Stimulated activated CD8-positive, alpha-beta memory T cell treated with anti-CD3 and anti-CD28 coated beads, Interleukin-15, amount 100 ng/mL, for 4 hours (primary cell): ENCODE measurements at places on chromosomes 2 and 18.

DNA sequence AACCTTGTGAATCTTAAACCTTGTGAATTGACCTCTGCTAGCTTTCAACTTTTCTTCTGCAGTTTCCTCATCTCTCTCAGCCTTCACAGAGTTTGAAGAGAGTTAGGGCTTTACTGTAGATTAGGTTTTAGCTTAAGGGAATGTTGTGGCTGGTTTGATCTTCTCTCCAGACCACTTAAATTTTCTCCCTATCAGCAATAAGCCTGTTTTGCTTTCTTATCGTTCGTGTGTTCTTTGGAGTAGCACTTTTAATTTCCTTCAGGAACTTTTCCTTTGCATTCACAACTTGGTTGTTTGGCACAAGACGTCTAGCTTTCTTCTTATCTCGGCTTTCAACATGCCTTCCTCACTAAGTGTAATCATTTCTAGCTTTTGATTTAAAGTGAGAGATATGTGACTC is 2.8 kb upstream of the CDCA7 start:
- DNase-seq, result no peak

DNA sequence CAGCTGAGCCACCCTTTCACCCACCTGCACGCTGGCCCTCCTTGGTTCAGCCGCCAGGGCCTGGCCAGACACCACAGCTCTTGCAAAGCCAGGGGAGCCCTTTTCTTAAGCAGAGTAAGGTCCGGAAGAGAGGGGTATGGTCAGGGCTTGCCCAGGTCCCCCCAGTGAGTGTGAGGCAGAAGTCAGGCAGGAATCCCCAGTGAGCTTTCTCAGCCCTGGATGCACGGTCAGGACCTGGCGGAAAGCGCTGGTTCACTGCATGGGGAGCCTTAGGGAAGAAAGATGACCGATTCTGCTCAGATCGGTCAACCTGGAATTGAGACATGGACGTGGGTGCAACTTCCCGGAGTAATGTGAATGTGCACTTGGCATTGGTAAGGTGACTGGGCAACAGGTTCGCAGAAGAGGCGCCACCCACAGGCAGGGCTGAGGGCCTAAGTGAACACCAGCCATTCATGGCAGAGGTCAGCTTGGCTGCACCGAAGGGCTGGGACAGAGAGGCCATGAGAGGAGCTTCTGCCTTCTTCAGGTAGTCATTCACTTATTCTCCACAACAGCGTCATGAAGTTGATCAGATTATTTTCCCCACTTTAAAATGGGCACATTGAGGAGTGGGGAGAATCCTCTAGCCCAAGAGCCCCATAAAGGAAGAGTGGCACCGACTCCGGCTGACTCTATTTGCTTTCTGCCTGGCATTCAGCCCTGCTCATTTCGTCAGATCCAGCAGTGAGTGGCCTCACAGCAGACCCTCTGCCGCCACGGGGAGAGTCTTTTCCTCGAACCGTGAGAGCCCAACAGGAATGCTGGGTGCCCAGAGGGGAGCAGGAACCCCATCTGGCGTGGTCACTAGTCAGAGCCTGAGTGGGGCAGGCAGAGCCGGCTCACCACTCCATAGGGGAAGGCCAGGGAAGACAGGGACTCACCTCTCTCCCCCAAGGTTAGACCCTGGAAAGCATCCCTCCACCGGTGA is 35.8 kb downstream of the SCTR start:
- DNase-seq, result no peak

DNA sequence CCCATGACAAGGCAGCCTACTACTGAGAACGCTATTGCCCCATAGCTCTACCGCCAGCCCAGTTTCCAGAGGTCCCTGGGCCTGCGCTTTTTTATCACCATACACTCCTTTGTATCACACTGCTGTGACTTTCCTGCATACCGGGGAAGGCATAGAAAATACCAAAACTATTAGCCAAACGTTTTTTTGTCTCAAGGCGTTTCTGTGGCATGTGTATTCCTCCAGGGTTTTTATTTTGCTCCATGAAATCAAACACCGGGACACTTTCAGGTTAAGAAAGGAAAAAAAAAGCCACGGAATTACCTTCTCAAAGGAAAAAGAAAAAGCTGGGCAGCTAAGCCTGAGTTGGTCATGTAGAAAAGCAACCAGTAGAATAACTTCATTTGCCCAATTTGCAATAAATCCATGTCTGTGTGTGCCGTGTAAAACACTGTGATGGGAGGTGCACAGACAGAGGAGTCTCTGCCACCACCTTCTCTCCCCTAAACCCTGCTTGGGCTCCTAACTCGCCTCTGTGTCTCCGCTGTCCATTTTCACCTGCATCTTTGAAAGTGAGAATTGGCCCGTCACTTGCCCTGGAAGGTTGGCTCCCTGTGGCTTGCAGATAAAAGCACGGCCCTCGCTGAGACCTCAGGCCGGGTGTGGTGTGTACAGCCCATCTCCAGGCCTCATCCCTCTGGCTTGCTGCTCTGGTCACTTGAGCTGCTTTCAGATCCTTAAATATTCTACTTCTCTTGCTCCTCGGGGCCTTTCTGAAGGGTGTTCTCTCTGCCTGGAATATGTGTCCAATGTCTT is 1.7 kb downstream of the AMER3 start:
- no peak for DNase-seq

- no peak for DNase-seq
Measured at GRCh38 chr2:84969511-84970209, 1.3 kb upstream of the KCMF1 start.

DNA sequence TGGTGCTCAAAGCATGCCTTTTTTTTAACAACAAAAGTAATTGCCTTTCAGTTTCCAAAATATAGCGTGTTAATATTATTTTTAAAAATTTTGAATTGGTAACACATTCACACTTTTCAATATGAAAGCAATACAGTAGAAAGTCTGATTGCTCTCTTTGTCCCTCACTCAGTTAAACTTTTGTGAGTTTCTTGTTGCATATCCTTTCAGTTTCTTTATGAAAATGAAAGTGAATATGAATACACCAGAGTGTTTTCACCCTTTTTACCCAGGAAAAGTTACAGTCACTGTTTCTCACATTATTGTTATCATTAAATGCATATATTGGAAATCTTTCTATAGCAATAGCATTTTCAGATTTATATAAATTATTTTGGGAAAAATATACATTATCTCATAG is 377.4 kb upstream of the CRIM1 start:
- no peak for DNase-seq

DNA sequence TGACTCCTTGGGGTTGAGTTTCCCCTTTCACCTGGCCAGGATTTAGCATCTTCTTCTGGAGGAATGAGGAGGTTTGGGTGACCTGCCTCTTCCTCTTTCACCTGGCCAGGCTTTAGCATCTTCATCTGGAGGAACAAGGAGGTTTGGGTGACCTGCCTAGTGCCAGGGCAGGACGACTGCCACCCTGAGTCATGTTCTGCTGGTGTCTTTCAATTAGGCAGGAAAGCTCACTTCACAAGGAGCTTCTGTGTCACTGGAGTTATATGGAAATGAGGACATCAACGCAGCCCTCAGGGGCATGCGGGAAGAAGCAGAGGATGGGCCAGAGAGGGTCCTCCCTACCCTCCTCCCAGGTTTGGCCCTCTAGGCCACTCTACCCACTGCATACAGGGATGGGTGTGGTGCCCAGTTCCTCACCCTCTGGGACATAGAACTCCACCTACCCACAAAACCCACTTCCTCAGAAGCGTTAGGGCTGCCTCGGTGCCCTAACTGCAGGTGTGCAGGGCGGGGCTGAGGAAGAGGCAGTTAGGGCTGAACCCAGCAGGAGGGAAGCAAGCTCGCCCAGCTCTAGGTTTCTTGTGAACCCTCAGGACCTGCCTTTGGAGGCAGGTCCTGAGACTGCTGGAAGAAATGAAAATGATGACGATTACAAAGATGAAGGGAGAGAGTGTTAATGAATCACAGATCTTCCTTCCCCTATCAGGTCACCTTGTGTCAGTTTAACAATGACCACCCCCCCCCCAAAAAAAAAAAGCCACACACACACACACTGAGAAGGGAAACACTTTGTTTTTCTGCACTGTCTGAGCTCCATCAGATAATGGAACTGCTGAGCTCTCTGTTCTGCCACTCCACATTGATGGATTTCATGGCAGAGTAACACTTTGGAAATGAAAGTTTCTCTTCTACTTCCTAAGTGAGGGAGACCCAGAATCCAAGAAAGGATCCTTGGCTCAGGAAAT is 71.0 kb downstream of the ARL4C start:
- no peak for DNase-seq

DNA sequence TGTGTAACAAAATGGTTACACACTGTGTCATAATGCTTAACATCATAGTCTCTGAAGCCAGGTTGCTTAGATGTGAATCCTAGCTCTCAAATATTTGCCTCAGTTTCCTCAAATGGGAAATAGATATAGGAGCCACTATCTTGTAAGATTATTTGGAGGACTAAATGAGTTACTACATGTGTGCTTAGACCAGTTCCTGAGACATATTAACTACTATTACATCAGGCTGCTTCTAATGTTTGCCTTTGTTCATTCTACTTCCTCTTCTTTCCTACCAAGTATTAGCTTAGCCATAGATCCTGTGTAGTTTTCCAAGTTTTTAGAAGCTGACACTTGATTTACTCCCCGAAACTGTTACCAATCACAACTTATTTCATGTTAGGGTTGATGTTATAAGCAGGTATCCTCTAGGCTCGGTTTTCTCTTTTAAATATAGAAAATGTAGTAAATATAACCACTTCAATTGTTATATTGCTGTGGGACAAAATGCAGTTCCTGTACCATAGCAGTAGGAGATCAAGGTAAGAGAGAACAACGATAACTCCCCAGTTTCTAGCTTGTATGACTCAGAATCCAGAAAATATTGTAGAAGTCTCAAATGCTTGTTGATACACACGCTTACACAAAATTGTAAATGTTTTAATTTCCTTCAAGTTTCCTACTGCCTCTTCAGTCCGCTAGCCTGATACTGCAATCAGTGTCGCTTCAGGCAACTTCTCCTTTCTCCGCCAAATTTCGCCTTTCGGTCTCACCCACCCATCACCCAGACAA is 751 bp upstream of the DNAJC10 start:
- no peak for DNase-seq
